ENCODE measurements at places on chromosomes 2 and 18.

GRCh38 chr2:39127973-39128372 lies 7.1 kb upstream of the SOS1 start:
- no peak for DNase-seq

DNA sequence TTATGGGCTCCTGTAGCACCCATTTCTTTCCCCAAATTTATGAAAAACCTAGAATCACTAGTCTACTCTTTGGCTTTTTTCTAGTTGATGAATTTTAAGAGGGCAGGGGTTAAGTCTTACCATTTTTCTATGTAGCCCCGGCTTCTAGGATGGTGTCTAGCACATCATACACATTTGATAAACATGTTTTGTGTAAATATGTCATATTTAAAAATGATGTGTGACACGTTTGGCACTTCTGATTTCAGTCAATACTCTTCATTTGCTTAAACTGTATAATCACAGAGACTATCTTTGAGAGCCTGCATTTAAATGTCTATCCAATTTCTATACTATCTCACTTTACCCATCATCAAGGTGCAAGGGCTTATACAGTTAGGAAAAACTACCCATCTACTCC lies 331.1 kb downstream of the TDRD15 start:
- DNase-seq: no peak

DNA sequence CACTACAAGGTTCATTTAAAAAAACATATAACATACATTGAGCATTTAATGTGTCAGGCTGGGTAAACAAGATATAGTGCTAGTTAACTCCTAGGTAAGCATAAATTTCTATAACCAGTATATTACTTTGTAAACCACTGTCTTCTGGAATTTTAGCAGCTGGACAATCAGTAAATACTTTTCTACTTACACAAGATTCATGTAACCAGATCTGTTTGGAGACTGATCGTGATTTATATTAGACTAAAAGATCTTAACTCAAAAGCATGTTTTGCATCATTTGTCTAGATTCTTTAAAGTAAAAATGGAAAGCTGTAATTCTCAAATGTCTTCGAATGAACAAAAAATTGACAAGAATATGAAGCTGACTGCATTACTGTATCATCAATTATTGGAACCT lies 941 bp upstream of the SGO2 start:
- no peak for DNase-seq

DNA sequence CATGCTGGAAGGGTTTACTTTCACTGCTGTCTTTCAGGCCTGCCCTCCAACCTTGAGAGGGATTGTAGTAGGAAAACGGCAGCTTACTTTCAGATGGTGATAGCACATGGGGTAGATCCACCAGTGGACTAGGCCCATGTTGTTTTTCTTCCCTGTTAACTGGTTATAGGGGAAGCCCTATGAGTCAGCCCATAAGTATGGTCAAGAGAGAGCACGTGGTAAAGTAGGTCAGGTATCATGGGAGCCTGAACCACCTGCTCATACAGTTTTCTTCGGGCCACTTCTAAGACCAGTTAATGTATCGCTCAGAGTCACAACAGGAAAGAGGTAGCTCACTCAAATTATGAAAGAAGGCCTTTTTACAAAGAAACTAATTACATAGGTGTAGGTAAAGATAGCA lies 33.0 kb downstream of the PDK1 start:
- DNase-seq: no peak

All from left hindlimb (tissue), 1 donor.